Gastrocnemius medialis (tissue), 4 donors: ENCODE measurements at places on chromosomes 7 and 10. TPM values are rescaled to one million over a fixed set of nuclear protein-coding genes. Genes with fewer than 3 reads are reported as not detected.

CASD1 gene
- total RNA-seq = 14.1 TPM

GRCh38 chr10:103557455-103557854, 64.0 kb downstream of the NEURL1 start:
- peak; percentile 41 for DNase-seq

DNA sequence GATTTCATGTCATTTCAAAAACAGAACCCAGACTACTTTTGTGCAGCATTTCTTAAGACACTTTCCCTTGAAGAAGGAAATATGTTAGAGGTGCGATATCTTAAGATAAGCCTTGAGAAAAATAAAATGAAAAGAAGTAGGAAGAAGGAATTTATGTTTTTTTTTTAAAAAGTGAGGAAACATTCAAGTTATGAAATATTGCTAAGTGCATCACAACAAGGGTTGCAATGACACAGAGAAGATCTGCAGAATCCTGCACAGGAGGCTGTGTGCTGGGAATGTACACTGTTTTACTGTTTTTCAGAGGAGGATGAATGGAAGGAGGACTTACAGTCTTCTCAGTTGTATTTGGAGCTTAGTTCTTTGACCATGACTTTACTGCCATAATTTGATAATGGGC, 79.8 kb upstream of the NME8 start:
- no peak for DNase-seq

DNA sequence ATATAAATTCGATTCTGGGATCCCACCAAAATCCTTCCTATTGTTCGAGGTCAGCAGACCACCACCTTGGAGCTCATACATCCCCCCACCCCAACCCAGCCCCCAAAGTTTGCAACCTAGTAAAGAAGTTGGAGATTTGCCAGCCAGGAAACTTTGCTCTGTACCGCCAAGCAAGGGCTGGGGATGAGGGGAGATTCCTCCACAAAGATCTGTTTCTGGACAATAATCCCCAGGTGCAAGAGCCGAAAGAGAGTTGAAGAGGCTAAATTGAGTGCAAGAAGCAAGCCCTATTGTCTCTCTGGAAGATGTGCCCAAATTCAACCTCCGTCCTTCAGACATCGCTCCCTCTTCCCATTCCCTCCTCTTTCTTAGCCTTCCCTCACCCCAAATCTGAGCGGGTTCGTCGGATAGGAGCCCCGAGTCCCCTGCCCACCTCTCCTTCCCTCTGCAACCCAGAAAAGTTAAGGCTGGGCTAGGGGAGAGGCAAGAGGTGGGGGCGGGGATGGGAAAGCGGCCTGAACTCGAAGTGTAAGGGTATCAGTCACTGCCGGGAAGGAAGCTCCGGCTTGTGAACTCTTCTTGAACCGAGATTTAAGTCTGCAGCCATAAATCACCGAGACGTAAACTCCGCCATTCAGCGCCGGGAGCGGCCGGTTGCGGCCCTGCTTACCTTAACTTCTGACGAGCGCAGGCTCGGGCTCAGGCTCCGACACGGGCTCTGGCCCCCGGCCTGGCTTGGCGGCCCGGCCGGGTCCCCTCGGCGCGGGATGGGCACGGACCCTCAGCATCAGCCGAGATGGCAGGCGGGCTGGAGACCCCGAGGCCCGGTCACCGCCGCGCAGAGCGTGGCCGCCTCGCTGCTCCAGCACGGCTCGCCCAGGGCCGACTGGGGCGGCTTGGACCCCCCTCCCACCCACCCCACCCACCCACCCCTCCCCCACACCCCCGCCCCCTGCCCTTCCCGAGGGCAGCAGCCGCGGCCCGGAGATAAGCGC, 10.8 kb upstream of the HOXA2 start:
- no peak for DNase-seq

GRCh38 chr10:118725886-118726500, 28.8 kb downstream of the CACUL1 start:
- no peak for DNase-seq

- DNase-seq = no peak
Measured at GRCh38 chr7:91636129-91636724, 244.3 kb downstream of the MTERF1 start.

PNLIPRP3 gene
- total RNA-seq = not detected

GRCh38 chr10:117094856-117095255, 43.2 kb downstream of the VAX1 start:
- no peak for DNase-seq

GRCh38 chr7:80722616-80723195, 84.3 kb downstream of the CD36 start:
- DNase-seq = peak; percentile 77

- DNase-seq = no peak
Measured at GRCh38 chr7:121228779-121229178, 100.0 kb upstream of the WNT16 start.

- no peak for DNase-seq
Measured at GRCh38 chr7:105325216-105325904, 63.4 kb downstream of the SRPK2 start.

DNA sequence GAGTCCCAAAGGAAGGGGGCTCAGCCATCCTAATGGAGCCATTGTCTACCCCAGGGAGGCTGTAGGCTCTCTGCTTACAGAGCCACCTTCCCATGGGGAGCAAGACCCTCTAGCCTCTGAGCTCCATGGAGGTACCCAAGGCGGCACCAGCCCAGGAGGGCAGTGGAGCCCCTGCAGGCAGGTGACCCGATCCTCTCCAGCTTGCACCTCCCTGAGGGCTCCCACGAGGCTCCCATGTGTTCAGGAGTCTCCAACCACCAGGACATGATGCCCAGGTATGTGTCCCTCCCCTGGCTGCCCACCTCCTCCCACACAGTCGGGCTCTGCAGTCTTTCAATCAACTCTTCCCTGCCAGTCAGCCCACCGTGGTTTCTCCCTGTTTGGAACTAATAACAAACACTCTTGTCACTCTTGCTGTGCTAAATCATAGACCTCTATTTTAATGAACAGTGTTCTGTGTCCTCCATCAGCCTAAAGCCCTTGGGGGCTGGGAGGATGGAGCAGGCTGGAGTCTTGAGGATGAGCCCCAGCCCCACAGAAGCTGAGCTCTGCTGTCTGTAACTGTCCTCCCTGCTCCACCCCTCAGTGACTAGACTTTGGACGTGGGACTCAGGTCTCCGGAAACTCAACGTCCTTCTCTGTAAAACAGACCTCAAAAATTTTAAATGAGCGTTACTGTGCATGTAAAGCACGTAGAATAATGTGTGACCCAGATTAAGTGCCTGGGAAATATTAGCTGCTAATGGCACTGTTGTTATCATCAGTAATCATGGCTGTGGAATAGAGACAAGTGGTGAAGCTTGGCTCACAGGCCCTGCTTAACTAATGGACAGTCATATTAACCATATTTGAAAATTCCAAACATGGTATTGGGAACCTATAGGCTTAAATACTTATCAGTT, 298.9 kb downstream of the WDR37 start:
- no peak for DNase-seq

- no peak for DNase-seq
Measured at GRCh38 chr10:24929056-24929544, 23.3 kb downstream of the PRTFDC1 start.

PPP1R3C gene
- 6.6 TPM for total RNA-seq

DNA sequence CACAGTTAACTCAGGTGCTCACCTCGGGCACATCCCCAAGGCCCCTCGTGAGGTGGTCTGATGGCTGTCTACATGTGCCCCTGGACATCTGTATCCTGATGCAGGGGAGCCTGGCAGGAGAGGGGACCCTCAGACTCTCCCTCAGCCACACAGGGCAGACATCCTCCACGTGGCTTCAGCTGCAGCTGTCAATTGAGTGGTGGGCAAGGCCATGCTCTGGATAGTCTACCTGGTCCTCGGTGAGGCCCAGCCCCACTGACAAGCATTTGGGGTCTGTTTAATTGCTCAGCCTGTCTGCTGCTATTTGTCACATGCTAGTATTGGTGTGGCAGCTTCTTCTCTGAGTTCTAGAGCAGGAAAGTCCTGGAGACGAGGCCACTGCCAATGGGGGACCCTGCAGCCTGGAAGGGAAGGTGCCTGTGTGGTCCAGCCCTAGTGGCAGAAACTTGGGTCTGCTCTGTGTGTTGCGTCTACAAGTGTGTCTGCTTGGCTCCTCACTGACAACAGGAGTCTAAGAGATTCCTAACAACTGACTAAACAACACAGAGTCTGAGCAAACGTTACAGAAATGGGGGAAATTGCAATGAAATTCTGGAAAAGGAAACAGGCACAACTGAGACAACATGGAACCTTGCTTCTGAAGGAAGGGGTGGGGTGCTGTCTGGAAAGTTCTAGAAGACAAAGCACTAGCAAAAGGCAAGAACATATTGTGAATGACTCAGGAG, 59.3 kb upstream of the IGFBP3 start:
- DNase-seq = no peak

PNLIP gene
- total RNA-seq = not detected

APBB1IP gene
- 0.83 TPM for total RNA-seq

SMO gene
- 1.1 TPM for total RNA-seq

- no peak for DNase-seq
Measured at GRCh38 chr10:11255156-11255555, 237.5 kb downstream of the CELF2 start.

CRTAC1 gene
- 0.56 TPM for total RNA-seq

DNA sequence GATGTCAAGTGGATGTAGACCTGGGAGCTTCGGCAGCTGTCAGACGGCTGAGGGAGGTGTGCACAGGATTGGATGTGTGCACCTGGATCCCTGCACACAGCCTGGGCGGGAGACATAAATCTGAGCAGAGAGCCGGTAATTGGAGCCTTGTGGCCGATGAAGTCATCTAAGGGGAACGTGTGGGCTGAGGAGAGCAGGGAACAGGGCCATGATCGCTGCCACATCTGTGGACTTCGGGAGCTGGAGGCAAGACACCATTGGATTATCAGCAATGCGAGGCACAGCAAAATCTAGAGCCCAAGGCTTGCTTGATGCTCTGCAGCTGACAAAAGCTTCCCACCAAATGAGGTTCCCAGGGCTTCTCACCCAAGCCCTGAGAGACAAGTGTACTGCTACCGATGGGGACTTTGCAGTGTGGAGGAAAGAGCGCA, 147.7 kb downstream of the PTPN20 start:
- peak; percentile 66 for DNase-seq

FKBP6 gene
- not detected for total RNA-seq

ELMO1 gene
- 18.9 TPM for total RNA-seq

DNA sequence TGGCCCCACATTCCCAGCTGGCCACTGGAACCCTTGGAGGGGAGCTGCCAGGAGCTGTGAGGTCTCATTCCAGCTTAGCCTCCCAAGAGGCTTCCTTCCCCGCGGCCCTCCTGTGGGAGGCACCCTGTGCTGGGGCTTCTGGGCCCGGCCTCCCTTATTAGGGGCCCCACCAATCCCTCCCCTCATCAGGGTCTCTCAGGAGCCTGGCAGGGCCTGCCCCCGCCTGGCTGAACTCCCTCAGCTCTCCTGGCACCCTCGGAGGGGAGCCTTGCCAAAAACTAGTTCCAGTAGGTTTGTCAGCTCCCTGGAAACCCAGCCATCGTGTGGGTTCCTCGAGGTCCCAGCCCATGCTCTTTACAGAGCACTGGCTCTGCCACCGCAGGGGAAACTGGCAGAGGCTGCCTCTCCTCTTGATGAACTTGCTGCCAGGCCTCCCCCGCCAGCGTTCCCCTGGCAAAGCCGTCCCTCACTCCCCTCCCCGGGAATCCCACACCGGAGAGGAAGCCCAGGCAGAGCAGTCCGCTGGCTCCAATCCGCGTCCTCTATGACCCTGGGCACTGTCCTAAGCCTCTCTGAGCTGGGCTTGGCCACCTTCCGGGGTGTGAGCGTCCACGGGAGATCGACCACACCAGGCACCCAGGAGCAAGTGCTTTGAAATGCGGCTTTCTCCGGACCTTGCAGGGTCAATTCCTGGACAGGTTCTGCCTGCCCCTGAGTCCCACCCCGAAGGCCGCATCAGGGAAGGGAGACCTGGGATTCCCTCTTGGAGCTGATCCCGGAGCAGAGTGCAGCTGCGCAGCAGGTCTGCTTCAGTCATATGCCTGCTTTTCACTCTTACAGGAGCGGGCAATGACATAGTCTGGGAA, 139.8 kb downstream of the ARHGAP22 start:
- no peak for DNase-seq

GRCh38 chr10:117007080-117007479, 2.1 kb upstream of the SHTN1 start:
- DNase-seq = no peak

GRCh38 chr7:21656081-21656480, 113.2 kb downstream of the DNAH11 start:
- no peak for DNase-seq

DNA sequence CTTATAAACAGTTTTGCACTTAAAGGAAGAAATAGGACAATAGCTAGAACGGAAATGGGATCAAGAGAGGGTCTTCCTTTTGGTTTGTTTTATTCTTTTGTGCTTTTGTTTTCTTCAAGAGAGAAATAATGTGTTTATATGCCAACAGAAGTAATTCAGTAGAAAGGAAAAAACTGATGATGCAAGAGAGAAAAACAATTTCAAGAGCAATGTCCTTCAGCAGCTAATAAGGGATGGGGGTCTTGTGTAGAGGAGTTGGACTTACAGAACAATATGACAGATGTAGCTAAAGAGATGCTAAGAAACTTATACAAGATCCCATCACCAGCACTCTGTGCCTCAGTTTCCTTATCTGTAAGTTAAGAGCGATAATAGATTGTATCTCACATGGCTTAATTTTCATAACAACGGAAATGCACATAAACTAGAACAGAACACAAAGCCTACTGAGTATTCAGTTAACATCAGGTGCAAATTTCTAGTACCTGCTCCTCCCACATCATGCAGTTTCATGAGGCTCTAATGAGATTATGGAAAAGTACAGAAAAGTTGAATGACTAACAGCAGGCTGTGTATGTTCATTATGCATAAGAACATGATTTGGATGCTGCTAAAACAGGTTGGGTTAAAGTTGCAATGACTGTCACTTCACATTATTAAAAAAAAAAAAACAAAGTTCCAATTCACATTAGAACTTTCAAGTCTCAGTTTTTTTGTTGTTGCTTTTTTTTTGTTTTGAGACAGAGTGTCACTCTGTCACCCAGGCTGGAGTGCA, 17.2 kb downstream of the HERPUD2 start:
- DNase-seq = no peak

C10orf71 gene
- 45.6 TPM for total RNA-seq

DNA sequence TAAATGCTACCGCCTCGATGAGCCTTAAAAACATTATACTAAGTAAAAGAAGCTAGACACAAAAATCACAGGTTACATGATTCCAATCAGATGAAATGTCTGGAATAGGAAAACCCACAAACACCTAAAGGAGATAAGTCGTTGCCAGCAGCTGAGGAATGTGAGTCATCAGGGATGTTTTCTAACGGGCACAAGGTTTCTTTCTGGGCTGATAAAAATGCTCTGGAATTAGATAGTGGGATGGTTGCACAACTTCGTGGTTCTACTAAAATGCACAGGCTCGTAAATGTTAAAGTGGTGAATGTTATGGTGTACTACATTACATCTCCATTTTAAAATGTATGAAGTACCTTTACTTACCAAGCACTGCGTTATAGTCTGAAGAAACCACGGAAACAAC, 9.7 kb downstream of the ABLIM1 start:
- DNase-seq = no peak

NPY gene
- total RNA-seq = not detected
